ENCODE measurements at places on chromosomes 16 and 17. TPM values are rescaled to one million over a fixed set of nuclear protein-coding genes. Genes with fewer than 3 reads are reported as not detected.

GRCh38 chr17:77125432-77125901 lies 15.3 kb upstream of the SEC14L1 start:
- DNase-seq, result no peak

- peak; percentile 98 for DNase-seq
These were observed 46.8 kb downstream of the HIC1 start for GRCh38 chr17:2101448-2102257.

- DNase-seq, result no peak
These were observed 8.7 kb upstream of the PRKCB start for GRCh38 chr16:23827057-23827456.

- no peak for DNase-seq
These were observed 25.0 kb upstream of the GNG13 start for GRCh38 chr16:825341-826061.

GRCh38 chr17:15216481-15216880 lies 48.6 kb downstream of the PMP22 start:
- DNase-seq, result no peak

The DPEP2 gene
- not detected for polyA plus RNA-seq

The SMIM36 gene
- not detected for polyA plus RNA-seq

The LYRM1 gene
- 96.5 TPM for polyA plus RNA-seq

The STUB1 gene
- 115 TPM for polyA plus RNA-seq

Measured in small intestine (tissue), 16 donors.